ENCODE measurements at places on chromosomes 5 and 9.

- DNase-seq = no peak
Measured at GRCh38 chr5:38831909-38832308, 13.9 kb upstream of the OSMR start.

GRCh38 chr5:157308836-157309465 lies 43.0 kb downstream of the CYFIP2 start:
- DNase-seq = no peak

GRCh38 chr5:119386596-119387344 lies 31.0 kb downstream of the TNFAIP8 start:
- DNase-seq = no peak

GRCh38 chr5:108118813-108119514 lies 262.9 kb downstream of the FBXL17 start:
- no peak for DNase-seq

DNA sequence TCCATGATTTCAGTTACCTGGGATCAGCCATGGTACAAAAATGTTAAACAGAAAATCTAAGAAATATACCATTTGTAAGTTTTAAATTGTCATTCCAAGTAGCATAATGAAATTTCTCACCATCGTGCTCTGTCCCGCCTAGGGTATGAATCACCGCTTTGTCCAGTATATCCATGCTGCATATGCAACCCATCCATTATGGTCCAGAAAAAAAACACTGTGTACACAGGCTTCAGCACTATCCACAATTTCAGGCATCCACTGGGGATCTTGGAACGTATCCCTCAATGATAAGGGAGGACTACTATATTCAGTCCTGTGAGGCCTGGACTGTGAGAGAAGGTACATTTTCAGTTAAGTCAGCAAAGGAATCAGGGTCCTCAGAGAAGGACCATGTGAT lies 37.6 kb upstream of the HNRNPA0 start:
- DNase-seq = no peak

GRCh38 chr5:167851416-167851815 lies 440.0 kb upstream of the WWC1 start:
- no peak for DNase-seq

DNA sequence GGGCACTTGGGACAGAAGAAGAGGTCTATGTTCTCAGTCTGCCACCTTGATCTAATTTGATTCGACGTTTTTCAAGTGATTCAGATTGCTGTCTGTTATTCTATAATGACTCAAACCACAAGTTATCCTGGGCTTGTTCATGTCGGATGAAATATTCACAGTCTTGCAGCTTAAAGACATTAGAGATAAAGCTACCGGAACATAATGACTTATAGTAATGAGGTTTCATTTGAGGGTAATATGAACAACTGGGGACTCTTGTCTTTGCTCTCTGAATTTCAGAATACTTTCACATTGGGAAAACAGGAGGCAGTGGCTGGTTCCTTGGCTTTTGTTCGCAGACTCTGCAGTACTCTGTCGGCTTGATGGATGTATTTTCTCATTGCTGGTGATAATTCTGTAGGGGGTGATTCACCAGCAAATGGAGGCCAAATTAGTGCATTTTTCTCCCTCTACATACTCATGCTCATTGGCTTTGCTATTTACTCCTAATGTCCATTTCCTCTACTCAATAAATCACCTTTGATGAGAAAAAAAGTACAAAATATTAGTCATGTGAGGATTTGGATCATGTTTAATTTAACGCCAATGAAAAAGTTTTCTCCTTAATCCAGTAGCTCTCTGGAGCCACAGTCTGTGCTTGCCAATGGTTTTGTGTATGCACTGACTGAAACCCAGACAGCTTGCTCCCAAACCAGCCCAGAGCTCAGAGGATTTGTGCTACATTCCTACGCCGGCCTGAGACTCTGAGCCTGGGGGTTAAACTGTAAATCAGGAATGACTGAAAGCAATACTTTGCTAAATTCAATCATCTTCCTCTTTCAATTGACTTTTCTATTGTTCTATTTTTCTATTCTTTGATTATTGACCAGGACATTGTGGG lies 154.7 kb upstream of the ANKH start:
- no peak for DNase-seq

DNA sequence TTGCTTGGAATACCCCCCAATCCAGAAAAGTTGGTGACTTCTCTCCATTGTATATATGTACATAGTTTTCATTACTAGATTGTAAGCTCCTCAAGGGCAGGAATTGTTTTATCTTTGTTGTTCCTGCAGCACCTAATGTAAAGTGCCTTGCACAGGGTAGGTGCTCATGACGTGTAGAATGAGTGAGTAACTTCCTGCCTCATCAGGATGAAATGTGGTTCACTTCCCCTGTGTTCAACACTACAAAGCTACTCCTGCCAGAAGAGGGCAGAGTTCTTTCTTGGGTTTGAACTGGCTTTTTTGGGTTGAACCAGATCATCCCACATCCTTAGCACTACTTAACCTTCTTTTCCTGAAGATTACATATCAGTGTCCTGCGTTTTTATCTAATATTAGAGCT lies 23.9 kb downstream of the GTF3C4 start:
- DNase-seq = no peak

DNA sequence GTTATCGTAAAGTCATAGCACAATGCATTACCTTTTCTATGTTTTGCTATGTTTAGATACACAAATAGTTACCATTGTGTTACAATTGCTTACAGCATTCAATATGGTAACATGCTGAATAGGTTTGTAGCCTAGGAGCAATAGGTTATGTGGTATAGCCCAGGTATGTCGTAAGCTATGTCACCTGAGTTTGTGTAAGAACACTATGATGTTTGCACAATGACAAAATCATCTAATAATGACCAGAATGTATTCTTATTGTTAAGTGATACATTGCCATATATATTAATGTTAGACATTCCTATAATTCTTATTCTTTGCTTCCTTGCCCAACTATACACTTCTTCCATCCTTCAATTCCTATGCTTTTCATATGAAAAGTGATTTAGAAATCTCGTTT lies 18.2 kb upstream of the DAB2 start:
- DNase-seq = no peak

- DNase-seq = no peak
Measured at GRCh38 chr5:54491326-54491725, 26.2 kb upstream of the SNX18 start.

GRCh38 chr9:34369636-34370035 lies 7.1 kb downstream of the MYORG start:
- no peak for DNase-seq

GRCh38 chr5:66713998-66714397 lies 117.8 kb downstream of the MAST4 start:
- no peak for DNase-seq

DNA sequence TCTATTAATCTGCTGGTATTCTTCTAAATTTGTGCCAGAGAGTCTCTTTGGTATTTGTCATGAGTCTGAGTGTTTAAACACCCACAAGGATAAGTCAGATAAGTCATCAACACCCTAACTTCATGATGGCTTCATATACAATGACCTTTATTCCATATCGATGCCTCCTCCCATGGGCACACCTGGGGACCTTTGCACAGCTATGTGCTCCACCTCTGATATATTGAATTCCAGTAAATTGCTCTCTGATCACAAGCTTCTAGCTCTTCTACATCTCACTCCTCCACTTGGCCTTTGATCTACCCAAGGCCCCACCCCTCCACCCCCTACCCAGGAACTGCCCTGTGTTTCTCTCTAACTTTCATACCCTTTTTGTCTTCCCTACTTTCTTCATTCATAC lies 102.7 kb upstream of the MIER3 start:
- no peak for DNase-seq

DNA sequence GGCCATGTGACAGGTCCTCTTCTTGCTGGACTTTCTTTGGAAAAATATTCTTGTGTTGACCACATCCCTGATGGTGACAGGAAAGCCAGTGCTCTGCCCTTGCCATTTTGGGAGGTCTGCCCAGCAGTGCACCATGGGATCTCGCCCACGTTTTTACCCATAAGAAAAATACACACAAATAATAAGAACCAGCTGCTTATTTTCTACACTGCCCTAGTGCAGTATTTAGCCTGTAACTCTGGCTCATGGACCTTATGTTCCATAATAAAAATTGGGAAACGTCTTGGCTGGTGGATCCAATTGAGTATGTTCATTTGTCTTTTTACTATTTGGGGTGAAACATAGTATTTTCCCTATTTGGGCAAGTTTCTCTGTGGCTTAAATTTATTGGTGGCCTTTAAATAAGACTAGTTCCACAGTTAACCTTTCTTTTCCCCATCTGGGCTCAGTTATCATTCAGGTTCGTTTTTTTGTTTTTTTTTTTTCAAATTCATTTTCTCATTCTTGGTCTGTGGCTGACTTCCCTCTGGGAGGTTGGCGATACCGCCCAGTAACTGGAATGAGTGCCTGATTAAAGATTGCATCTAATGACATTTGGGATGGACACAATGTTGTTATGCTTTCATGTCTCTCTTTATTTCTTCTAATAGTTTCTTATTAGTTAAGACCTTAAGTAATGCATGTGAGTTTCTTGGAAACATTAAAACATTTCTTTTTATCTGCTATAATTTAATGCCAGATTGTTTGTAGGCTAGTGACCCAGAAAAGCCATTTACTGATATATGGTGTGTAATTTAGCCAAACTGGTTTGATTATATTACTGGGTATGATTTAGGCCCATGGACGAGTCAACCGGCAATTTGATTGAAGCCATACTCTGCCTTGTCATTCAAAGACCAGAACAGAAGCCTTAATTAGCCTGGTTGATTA lies 163.7 kb downstream of the FGF10 start:
- no peak for DNase-seq

GRCh38 chr5:42157215-42157614 lies 232.1 kb downstream of the FBXO4 start:
- DNase-seq = no peak

- no peak for DNase-seq
Measured at GRCh38 chr9:109506097-109506712, 8.1 kb upstream of the PTPN3 start.
